ENCODE measurements at places on chromosomes 11 and 22.
A peak's percentile ranks its signal among the peaks of the same experiment; 100 is the strongest.

GRCh38 chr11:120511820-120512738 is 531 bp downstream of the GRIK4 start:
- DNase-seq = no peak

GRCh38 chr11:61270354-61271076 is 24.6 kb downstream of the VWCE start:
- DNase-seq = no peak

GRCh38 chr11:99066618-99067317 is 46.0 kb downstream of the CNTN5 start:
- no peak for DNase-seq

- DNase-seq = no peak
Observed at GRCh38 chr11:108938604-108939003, 273.7 kb downstream of the DDX10 start.

DNA sequence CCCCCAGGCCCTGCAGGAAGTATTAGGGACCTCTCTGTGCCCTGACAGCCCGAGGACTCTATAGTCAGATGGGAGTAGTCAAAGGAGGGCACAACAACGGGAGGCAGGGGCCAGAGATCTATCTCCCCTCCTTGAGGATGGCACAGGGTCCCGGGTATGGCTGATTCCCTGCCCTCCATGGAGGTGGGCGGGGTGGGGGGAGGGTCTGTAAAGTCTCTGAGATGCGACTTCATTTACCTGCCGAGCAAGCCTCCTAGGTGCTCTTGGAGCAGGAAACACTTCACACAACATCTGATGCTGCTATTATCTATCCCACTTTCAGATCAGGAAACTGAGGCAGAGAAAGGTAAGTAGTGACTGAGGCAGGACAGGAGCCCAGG is 769 bp upstream of the CDC42EP1 start:
- peak; percentile 38 for DNase-seq

DNA sequence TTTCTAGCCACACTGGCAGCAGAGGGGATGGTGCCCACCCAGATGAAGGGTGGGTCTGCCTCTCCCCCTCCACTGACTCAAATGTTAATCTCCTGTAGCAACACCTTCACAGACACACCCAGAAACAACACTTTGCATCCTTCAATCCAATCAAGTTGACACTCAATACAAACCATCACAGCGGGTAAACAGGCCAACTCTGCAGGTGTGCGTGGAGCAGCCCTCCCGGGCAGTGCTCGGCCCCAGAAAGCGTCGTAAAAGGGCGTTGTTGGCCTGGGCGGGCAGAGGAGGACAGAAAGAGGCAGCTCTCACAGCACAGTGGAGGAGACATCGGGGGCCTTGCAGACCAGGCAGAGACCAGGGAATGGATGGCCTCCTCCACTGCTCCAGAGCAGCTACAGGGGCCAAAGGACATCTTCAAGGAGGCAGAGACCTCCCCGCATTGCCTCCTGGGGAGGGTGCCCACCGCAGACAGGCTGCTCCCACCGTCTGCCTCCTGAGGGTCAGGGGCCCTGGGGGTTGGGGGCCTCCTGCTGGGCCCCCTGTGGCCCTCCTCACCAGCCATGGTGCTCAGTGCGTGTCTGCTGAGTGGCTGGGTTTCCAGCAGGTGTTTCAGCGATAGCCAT is 56.1 kb upstream of the FADD start:
- no peak for DNase-seq

DNA sequence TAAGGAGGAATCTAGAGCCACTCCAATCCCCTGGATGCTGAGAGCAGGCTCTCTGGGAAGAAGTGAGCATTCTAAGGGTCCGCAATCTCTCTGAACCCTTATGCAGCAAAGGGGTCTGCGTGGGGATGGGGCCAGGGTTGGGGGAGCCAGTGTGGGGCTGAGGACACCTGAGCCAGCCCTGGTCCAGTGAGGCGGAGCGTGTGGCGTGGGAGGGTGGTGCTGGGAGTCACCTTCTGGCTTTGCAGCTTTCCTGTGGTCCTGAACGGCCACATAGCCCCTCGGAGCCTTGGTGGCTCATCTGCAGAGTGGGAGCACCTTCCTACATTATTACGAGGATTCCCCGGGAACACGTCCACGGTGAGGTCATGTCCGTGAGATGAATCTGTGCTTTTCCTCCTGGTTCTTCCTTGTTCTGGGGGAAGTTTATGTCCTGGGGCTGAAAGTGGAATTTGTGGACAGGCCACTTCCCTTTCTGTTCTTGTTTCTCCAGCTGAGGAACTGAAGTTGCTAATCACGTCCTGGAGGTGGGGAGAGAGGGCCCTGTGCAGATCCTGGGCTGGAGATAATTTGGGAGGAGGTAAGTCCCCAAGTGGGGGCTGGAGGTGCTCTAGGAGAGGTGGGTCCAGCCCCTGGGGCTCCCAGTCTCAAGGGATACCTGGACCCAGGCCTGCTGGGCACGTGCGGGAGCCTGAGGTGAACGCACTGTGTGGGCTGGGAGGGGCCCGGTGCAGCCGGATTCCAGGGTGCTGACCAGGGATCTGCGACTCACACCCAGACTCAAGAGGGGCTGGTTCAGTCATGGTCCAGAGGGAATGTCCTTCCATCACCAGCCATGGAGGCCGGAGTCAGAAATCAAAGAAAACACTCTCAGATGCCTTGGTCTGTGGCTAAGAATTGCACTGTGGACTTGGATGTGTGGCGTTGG is 6.1 kb downstream of the MRGPRE start:
- no peak for DNase-seq

- no peak for DNase-seq
Observed at GRCh38 chr11:79626135-79627075, 185.6 kb upstream of the TENM4 start.

DNA sequence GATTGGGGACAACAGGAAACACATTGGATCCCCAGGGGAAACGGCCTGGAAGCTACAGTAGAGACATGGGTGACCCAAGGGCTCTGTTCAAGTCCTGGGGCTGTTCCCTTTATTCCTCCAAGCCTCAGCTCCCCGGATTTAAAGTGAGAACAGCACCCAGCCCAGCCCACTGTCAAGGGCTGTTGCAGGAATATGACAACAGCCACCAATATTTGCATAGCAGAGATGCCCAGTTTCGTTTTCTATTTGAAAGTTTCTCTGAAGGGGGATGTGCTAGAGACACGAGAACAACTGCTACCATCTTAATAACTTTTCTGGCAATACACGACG is 81.1 kb upstream of the WNT7B start:
- DNase-seq = peak; percentile 12

DNA sequence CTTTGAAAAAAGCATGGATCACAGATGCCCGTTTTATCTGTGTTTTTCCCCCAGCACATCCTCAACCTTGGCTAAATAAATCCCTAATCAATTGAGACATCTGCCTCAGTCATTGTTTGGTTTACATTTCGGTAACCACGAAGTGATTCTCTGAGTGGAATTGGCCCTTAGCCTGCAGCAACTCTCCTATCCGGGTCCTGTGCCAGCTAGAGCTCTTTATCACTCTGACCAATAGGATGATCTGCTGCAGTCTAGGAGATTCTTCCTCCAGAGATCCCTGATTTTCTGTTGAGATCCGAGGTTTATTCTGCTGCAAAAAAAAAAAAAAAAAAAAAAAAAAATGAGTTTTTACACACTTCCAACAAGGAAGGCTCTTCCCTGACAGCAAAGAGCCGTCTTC is 137.3 kb downstream of the KCNA4 start:
- no peak for DNase-seq

- no peak for DNase-seq
Observed at GRCh38 chr11:93858121-93858775, 7.8 kb upstream of the VSTM5 start.

GRCh38 chr11:65429724-65430405 is 7.3 kb downstream of the NEAT1 start:
- DNase-seq = peak; percentile 85

- DNase-seq = no peak
Observed at GRCh38 chr22:21940521-21940920, 12.1 kb downstream of the PPM1F start.

GRCh38 chr11:46248289-46249102 is 29.0 kb upstream of the CREB3L1 start:
- DNase-seq = no peak

DNA sequence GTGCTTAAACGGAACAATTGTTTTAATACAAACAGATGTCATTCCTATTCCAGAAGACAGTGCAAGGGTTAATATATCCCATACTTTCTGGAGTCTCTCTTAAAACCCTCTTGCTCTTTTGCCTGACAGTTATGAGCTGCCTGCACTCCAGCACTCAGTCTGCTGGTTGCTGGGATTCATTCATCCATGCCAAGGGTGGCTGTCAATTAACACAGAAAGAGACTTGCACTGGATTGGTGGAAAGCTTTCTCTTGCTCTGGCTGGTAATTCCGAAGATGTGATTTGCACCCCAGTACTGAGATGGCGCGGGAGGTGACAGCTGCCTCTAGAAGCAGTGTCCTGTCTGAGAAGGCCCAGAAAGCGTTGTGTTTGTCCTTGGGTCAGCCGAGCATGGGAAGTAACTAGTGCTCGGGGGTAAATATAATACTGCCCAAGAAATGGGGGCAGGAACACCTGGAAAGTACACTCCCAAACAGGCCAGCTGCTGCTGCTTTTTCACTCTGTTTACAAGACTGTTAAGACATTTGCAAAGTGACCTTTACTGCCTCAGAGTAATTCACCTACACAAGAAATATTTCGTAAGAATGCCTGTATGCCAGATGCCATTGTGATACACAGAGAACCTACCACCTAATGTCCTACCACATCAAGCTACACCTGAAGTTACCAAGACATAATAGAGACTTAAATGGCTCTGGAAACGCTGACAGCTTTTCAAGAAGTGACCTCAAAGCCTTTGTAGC is 20.5 kb downstream of the SCUBE2 start:
- DNase-seq = no peak

GRCh38 chr22:29145321-29146072 is 60.2 kb upstream of the EMID1 start:
- DNase-seq = no peak

DNA sequence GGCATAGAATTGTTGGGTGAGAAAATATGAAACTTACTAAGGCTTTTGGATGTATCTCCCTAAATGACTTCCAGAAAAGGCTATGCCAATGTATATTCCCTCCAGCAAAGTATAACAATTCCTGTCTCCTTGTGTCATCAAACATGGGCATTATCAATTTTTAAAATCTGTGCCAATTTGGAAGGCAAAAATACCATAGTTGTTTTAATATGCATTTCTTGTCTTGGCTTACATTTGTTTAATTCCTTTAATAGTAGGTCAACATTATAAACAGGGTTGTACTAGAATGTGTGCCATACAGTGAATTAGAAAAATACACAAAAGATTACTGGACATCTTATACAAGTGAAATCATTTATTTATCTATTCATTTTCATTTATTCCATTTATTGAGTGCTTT is 41.6 kb downstream of the DCUN1D5 start:
- no peak for DNase-seq

GRCh38 chr22:49353235-49353634 is 474.4 kb downstream of the BRD1 start:
- DNase-seq = no peak

GRCh38 chr11:76735841-76736240 is 47.3 kb upstream of the TSKU start:
- DNase-seq = no peak

DNA sequence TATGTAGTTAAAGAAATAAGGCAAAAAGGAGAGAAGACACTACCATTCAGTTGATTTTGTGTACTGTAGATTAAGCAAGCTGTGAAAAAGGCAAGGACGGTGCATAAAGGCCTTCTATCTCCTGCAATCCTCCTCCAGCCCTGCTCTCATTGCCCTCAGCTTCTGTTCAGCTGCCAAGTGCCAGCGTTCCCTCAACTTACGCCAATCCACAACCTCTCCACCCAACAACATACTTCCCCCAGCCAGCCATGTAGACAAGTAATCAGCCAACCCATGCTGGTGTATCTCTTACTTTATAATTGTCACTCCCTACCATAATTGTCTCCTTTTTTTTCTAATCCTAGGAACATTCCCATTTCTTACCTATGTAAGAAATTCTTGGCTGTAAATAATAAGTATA is 30.1 kb upstream of the ANO5 start:
- no peak for DNase-seq

DNA sequence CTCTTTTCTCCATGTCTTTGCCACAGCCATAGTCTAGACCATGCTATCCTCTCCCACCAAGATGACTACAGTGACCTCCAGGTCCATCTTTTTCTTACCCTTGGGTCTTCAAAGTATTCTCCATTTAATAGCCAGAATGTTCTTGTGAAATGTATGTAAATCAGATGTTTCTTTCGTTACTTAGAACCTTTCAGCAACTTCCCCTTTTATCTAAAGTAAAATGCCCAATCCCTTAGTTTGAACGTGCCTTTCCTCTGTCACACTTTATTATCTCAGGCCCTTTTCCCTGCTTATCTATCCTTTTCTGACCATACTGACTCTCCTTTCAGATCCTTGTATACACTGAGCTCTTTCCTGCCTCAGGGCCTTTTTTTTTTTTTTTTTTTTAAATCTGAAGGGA is 17.9 kb downstream of the RBM4B start:
- DNase-seq = no peak

DNA sequence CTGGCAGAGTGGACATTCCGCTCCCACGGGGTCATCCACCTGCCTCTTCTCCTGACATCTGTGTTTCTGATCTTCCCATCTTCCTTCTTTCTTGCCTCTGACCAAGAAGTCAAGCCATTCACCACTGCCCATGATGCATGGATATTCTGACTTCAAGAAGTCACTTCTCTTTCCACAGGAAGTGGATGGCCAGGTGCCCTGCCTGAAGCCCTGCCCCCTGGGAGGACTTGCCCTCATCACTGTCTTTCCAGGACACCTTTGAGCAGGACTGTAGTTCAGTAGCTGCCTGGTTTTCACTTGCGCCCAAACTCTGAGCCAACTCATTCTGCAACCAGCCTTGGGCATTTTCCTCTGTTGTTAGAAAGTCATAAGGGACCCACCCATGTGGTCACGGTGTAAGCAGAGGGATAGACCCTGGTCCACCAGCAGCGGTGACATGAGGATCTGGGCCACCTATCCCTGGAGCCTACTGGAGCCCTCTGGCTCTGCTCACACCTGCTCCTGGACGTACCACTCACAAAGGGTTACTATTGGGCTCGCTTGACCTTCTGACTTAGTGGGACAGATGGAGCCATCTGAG is 6.9 kb downstream of the CYTH4 start:
- DNase-seq = no peak

- DNase-seq = no peak
Observed at GRCh38 chr11:104908186-104908531, 9.9 kb upstream of the CASP12 start.

GRCh38 chr11:11982975-11983374 is 25.5 kb downstream of the DKK3 start:
- DNase-seq = no peak

DNA sequence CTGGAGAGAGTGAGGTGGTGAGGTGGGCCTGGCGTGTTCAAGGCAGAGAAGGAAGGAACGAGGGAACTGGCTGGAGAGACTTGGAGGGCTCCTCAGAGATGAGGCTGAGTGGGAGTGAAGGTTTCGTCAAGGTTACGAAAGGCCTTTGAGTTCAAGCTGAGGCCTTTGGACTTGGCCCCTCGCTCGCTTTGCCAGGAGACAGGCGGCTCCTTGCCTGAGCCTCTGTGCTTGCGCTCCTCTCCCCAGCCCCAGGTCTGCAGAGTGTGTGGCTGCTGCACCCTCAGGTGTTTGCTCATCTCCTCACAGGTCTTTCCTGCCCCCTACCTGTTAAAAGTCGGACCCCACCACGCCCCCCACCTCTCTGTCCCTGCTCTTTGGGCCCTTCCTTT is 91.6 kb downstream of the ATXN10 start:
- no peak for DNase-seq

- no peak for DNase-seq
Observed at GRCh38 chr11:69380451-69380901, 86.5 kb downstream of the MYEOV start.

Data from right forelimb (tissue), 1 donor.